Renal cortex interstitium (tissue), 15 donors: ENCODE measurements at places on chromosomes 6 and 20. TPM values are rescaled to one million over a fixed set of nuclear protein-coding genes. Genes with fewer than 3 reads are reported as not detected.

GRCh38 chr20:39468703-39469102 is 506.6 kb downstream of the DHX35 start:
- DNase-seq = no peak

SRF gene
- polyA plus RNA-seq = 32.8 TPM

CLPSL2 gene
- polyA plus RNA-seq = not detected

LY6G6F gene
- 0.44 TPM for polyA plus RNA-seq

BTNL2 gene
- polyA plus RNA-seq = 1.3 TPM
